ENCODE measurements at places on chromosomes 16 and 17.

GRCh38 chr16:15817446-15817845, 39.4 kb downstream of the MYH11 start:
- DNase-seq = no peak

DNA sequence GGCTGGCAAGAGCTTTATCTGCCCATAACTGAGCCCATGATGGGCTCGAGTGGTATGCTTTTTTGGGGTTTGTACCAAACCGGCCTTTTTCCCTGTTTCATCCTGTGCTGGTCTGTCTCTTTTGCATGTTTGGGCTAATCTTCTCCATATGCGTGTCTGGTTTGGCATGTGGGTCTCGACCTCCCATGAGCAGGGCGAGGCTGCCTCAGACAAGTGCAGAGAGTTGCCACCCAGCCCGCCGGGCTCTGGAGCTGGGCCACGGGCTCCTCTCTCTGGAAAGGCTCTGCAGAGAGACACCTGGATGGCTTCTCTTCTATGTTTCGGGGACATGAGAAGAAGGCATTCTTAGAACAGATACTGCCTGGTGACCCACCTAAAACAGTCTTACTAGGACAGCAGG, 67.8 kb upstream of the TBX2 start:
- no peak for DNase-seq

DNA sequence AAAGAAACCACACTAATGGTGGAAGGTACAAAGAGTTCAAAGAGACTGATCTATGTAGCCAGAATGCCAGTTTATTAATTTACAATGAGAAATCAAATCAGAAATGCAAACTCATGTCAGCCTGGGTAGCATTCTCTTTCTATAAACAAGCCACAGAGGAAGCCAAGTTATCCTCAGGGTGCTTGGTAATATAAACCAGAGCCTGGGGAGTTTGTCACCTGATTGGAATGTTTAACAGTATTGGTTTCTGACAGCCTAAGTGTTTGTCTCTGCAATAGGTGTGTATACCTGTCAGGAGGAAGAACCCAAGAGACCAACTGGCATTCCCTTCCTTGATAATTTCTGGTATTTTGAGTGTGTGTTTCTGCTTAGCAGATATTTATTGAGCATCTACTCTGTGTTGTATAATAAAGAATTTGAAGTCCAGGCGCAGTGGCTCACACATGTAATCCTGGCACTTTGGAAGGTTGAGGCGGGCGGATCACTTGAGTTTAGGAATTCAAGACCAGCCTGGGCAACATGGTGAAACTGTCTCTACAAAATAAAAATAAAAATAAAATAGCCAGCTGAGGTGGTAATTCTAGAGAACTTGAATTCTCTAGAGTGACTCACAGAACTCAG, 3.1 kb upstream of the C17orf58 start:
- no peak for DNase-seq

GRCh38 chr17:75827308-75828075, 16.7 kb downstream of the UNC13D start:
- DNase-seq = peak; percentile 98

- no peak for DNase-seq
These were observed 225.2 kb downstream of the HAPSTR1 start for GRCh38 chr16:9316615-9317014.

DNA sequence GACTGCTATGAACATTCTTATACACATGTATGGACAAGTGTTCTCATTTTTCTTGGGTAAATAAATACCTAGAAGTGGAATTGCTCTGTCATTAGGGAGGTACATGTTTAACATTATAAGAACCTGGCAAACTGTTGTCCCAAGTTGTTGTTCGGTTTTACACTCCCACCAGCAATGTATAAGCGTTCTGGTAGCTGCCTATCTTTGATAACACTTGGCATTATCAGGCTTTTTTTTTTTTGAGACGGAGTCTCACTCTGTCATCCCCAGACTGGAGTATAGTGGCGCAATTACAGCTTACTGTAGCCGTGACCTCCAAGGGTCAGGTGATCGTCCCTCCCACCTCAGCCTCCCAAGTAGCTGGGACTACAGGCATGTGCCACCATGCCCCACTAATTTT, 16.3 kb downstream of the ATAD5 start:
- DNase-seq = no peak

DNA sequence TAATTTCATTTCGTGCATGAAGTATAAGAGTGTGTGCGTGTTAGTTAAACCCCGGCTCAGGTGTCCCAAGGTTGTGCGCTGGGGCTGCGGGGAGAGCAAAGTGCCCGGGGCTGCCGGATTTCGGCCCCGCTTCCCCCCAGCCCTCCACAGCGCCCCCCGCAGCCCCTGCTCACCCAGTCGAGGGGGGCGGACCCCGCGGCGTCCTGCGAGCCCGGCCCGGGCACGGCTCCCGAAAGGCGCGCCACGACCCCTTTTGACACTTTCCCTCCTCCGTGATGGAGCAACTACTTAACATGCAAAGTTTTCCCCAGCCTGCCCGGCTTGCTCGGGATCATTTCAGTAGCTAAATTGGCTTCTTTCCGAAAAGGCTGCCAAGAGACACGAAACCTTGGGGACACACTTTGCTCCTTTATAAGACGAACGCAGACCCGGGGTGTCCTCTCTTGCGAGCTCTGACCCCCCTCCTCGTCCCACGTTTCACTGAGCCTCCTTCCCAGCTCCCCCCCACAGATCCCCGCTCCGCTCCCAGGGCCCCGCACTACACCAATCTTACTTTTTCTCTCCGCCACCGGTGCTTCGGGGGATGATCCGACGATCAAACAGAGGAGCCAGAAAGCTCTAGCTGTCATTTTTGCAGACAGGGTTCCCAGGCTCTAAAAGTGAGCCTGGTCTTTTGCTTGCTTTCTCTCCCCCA, 552 bp downstream of the C17orf58 start:
- DNase-seq = peak; percentile 57

DNA sequence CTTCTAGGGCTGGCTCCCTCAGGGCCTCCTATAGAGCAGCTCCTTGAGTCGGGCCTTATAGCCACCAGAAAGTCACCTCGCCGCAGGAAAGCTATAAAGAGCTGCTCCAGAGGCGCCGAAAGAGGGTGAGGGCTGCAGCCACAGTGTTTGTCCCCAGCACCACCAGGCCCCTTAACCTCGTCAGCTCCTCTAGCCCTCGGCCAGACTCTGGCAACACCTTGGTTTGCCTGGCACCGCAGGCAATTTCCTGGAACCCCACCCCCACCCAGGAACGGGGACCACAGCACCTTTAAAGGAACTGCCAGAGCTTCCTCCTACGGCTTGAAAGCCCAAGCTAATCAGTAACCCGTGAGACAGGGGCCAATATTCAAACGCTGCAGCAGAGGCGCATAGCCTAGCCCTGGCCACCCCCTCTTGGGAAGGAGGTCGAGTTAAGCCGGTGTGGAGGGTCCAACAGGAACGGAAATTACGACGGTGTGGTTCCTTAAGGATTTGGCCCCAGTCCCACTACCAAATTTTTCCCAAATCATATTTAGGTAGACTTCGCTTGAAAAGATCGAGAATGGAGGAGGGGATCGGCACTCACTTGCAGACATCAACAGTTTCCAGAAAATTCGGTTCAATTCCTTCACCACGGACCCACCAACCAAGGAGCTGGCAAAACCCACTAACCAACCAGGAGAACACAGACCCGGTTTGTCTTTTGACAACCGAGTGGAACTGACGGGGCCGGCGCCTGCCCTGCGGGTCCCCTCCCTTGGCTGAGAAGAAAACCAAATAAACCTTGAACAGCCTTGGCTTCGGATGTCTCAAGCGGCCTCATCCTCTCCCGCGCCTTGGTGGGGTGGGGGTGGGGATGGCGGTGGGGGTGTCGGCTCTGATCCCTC, 3.0 kb downstream of the HOXB6 start:
- DNase-seq = no peak
